ENCODE measurements at places on chromosomes 13 and 19.
A peak's percentile ranks its signal among the peaks of the same experiment; 100 is the strongest.

DNA sequence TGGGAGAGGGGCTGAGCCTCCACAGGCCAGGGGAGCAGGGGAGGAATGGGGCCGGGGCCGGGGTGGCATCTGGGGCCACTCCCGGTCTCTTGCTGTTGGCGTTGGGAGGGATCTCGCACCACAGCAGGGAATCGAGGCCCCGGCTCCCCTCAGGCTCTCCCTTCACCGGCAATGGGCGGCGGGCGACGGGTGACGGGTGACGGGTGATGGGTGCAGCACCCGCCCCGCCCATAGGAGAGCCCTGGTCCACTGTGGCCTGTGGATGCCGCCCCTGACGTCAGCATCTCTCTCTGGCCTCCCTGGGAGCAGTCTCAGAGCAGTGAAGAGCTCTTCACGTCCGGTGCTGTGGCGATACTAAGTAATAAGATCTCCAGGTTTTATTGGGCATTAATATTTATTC is 133.6 kb downstream of the KDM4B start:
- DNase-seq, result no peak

- DNase-seq, result peak; percentile 89
Measured at GRCh38 chr19:19540064-19540714, 2.1 kb downstream of the CILP2 start.

- DNase-seq, result peak; percentile 88
Measured at GRCh38 chr13:54241719-54242118, 1213.1 kb downstream of the OLFM4 start.

- DNase-seq, result no peak
Measured at GRCh38 chr19:35265900-35266519, 2.8 kb upstream of the USF2 start.

GRCh38 chr19:15669440-15669839 is 3.4 kb upstream of the CYP4F12 start:
- no peak for DNase-seq

DNA sequence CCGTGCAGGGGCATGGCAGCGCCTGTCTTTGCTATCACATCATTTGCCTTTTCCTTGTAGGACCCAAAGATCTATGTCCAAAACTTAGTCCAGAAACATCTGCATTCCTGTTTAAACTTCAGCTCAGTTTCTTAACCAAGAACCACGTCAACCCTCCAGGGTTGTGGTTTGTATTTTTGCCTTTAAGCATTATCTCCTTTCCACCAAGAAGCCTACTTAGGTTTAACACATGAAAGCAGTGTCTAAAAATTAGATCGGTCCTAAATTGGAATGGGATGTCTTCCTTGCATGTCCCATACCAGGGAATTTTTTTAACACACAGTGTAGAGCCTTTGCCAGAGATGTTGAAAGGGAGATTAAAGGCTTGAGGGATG is 38.8 kb downstream of the DHRS12 start:
- no peak for DNase-seq

DNA sequence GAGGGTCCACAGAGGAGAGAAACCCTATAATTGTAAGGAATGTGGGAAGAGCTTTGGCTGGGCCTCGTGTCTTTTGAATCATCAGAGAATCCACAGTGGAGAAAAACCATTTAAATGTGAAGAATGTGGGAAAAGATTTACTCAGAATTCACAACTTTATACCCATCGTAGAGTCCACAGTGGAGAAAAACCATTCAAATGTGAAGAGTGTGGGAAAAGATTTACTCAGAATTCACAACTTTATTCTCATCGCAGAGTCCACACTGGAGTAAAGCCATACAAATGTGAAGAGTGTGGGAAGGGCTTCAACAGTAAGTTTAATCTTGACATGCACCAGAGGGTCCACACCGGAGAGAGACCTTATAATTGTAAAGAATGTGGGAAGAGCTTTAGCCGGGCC is 9.4 kb upstream of the ZNF234 start:
- DNase-seq, result no peak

GRCh38 chr13:94228763-94229162 is 250.7 kb downstream of the DCT start:
- no peak for DNase-seq

- peak; percentile 29 for DNase-seq
Measured at GRCh38 chr13:36430247-36431203, 1.8 kb upstream of the CCNA1 start.

DNA sequence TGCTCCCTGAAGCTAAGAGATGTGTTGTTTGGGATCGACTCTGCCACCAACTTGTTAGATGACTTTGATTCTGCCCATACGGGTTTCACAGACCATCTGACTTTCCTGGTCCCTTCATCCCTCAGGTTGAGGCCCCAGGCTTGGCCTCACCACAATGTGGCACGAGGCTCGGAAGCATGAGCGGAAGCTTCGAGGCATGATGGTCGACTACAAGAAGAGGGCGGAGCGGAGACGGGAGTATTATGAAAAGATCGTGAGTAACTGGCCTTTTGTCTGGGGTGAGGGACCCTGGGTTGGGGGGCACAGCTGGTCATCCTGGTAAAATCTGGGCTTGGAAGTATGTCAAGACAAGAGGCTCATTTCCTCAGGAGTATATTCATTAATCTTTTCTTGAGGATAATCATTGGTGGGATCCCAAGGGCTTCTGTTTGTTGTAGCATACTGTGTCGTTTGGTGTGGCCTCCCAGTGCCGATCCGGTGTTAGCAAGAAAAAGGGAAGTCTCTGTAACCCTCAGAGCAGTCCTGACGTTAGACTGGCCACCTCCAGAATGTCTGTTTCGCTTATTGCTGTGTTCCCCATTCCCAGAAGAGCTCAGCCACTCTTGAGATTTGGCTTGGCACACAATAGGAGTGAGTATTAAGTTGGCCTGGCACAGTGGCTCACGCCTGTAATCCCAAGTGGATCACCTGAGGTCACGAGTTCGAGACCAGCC is 1.4 kb downstream of the CLASRP start:
- DNase-seq, result no peak

DNA sequence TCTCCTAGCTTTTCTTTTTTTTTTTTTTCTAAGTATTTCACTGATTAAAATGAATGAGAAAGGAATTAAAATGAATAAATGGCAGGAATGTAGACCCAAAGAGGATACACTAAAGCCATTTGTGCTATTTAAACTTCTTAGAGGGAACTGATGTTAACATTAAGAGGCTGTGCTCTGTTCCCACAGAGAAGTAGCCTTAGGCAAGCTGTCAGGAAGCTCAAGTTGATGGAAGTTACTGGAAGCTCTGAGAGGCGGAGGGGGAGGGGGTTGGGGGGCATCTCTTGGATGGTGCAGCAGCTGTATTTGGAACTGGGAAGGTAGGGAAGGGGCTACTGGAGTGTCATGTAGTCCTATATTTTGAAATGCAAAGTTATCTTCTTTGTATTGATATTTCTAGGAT is 168.2 kb downstream of the DNAJC15 start:
- DNase-seq, result no peak

DNA sequence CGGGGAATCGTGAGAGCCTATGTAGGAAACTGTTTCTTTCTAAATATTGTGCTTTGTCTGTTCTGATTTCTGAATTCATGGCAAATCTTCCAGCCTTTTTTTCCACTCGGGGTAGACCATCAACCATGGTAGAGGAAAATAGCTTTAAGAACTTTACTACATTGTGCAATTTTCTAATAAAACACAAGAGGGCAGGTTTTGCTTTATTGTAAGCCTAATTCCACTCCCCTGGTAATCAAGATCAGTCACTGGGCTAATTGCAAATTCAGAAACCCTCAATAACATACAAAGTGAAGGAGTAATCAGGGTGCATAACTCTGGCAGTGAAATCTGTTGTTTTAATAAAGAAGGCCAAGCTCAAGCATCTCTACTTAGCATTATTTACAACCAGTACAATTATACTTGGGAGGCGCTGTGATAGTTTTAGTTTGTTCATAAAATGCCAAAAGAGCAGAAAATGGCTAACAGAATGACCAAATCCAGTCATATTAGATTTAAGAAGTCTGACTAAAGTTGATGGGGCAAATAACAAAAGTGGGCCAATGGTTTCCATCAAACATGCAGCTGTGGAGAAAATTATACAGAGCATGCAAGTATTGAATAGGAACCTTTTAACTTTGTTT is 43.8 kb downstream of the DCT start:
- peak; percentile 91 for DNase-seq

GRCh38 chr19:49554701-49555181 is 25.6 kb downstream of the NOSIP start:
- DNase-seq, result no peak

DNA sequence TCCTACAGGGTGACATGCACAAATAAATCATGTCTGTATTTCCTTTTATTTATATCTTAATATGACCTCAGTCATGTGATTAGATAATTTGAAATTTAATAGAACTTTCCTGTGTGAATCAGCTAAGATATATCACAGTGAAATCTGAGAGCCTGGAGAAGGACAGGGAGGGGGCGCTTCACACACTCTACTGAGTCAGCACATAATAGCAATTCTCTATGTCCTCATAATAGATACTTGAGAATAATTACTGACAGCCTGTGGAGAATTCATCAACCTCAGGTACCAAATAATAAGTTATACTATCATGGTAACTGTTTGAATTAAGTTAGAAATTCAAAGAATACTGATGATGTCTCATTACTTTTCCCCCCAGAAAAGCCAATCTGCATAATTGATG is 98.0 kb upstream of the SLC10A2 start:
- DNase-seq, result no peak

DNA sequence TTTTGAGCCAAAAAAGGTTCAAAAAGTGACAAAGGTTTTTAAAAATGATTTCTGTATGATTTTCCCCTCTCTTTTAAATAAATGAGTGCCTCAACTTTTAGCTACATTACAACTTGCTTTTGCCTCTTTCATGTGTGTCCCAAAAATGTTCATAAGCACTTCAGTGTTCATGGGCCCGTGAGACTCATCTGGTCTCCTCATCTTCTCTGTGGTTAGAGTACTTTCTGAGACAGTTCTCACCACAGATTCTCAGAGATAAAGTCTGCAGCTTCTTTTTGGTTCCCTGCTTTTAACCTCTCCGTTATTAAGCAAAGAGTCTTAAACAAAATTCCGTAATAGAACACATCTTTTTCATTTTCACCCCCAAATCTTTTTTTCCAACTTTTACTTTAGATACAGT is 156.9 kb downstream of the DLEU7 start:
- no peak for DNase-seq

GRCh38 chr13:26971990-26972887 is 199.4 kb downstream of the USP12 start:
- DNase-seq, result peak; percentile 68

- no peak for DNase-seq
Measured at GRCh38 chr19:38148337-38148736, 75.7 kb downstream of the DPF1 start.

- no peak for DNase-seq
Measured at GRCh38 chr13:43089912-43090498, 66.6 kb downstream of the DNAJC15 start.

DNA sequence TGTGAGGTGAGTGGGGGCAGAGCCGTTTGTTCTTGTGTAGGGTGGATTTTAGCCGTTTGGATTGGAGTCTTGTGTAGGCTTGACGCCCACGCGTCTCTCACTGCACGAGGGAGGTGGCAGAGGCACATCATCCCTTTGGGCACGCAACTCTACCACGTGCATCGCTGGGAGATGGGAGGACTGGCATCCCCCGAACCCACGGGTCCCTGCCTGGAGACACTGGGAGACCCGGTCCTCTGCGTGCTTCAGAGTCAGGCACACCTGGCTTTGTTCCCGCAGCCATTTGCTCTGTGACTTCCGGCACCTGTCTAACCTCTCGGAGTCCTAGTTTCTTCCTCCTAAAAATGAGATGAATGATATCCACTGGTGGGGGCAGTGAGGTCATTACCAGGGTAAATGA is 6.4 kb downstream of the ARHGEF7 start:
- no peak for DNase-seq

DNA sequence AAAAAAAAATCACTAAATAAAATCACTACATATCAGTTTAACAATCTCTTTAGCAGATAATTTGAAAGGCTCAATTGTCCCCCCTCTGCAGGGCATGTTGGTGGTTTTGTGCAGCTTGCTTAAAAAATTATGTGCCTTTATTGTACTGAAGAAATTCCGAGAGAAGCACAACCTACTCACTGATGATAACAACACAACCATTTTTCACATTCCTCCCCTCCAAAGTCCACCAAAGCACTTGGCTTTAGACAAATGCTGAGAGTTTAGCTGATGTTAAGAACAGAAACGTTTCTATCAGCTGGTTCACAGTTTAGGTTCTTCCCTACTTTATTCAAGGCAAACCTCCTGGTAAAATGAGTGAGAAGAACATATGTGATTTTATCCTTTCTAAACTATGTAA is 923 bp downstream of the DOCK9 start:
- DNase-seq, result no peak

- no peak for DNase-seq
Measured at GRCh38 chr19:55907286-55907685, 24.9 kb downstream of the NLRP13 start.

DNA sequence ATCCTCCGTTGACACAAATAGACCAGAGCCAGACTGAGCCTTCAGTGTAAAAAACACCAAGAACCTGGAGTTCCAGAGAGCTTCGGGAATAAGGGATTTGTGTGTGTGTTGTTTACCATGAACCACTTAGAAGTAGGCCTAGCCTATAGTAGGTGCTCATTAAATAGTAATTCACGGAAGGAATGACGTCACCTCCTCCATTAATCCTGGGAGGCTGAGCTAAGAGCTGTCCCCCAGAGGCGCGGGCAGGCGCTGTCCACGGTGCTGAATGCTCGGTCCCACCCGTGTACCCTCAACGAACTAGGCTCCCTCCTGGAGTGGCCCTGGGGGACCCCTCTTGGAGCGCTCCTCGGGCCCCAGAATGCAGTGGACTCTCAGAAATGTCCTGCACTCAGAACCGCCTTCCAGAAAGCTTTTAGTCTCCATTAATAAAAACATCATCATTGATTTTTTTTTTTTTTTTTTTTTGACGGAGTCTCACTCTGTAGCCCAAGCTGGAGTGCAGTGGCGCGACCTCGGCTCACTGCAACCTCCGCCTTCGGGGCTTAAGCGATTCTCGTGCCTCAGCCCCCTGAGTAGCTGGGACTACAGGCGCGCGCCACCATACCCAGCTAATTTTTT is 6.5 kb downstream of the UNC13A start:
- DNase-seq, result no peak

DNA sequence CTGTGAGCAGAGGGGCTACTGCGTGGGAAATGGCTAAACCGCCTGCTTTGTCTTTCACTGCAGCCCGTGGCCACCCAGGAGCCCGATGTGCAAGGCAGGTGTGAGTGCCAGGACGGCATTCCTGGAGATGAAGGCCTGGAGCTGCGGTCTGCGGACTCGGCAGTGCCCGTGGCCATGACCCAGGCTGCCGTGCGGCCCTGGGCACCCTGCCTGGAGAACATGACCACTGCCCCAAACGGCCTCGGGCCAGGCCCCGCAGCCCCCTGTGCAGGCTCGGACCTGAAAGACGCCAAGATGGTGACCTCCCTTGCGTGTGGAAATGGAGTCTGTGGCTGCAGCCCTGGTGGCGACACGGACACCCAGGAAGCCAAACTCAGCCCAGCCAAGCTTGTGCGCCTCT is 62.2 kb downstream of the SPATA13 start:
- DNase-seq, result no peak

DNA sequence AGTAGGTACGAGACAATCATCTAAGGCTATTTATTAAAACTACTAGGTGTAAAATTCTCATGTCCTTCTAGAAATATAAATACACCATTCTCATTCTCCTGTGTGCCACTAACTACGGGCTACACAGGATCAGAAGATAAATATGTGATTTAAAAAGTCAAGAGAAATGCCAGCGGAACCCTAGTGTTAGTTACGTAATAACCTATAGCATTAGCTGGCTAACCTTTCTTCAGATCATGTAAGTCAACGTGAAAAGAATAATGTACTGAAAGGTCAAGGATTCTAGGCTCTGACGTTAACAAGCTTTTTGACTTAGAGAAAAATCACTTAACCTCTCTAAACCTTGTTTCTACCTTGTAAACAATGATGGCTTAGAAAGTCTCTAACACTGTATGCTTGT is 121.8 kb downstream of the RGCC start:
- DNase-seq, result peak; percentile 79

Data from NCI-H82 (cell line).